Subcutaneous preadipocyte (primary cell): ENCODE measurements at places on chromosomes 5 and 9. TPM values are rescaled to one million over a fixed set of nuclear protein-coding genes. Genes with fewer than 3 reads are reported as not detected.

Gene TPRN
- total RNA-seq = 6.2 and 11.9 TPM in 2 replicates

Gene SPRY4
- total RNA-seq = 14.7 and 45.2 TPM in 2 replicates

Gene MED10
- total RNA-seq = 5.9 and 6.8 TPM in 2 replicates

Gene TOR4A
- total RNA-seq = 4.0 and 16.0 TPM in 2 replicates

Gene CSF1R
- not detected in 2 replicates for total RNA-seq

Gene C5orf52
- not detected in 2 replicates for total RNA-seq

Gene SLC36A3
- total RNA-seq = not detected in 2 replicates

Gene PCDHGA10
- total RNA-seq = 6.8 and 7.7 TPM in 2 replicates

Gene INPP5E
- total RNA-seq = 7.7 and 13.5 TPM in 2 replicates

Gene HAVCR2
- 0.78 and 3.3 TPM in 2 replicates for total RNA-seq

Gene PRSS3
- 5.1 and 26.6 TPM in 2 replicates for total RNA-seq

Gene PRR7
- 26.1 and 33.8 TPM in 2 replicates for total RNA-seq

Gene ADGRD2
- total RNA-seq = not detected in 2 replicates

Gene TPPP
- total RNA-seq = 0.20 TPM in 1 of 2 replicates, not detected in the other

Gene SPATA31D4
- total RNA-seq = not detected in 2 replicates

Gene FAM81B
- total RNA-seq = not detected in 2 replicates

Gene DAB2IP
- 2.9 and 3.7 TPM in 2 replicates for total RNA-seq
